ENCODE measurements at places on chromosomes 4 and X.

DNA sequence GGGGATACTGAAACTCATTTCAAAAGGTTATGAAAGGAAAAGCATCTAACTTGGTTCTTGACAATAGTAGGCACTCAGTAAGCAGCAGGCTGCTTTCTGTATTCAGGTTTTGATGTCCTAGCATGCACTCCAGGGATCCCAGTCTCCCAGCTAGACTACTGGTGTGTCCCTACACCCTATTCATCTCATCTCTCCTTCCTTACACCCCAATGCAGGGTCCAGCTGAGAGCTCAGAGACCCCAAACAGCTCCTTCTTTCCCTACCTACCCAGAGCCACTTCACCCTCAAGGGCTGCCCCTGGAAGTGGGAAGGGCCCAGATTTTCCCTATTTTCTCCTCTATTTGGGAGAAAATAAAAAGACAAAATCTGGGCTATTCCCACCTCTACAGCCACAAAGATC is 1.6 kb upstream of the EFNB1 start:
- no peak for DNase-seq

GRCh38 chrX:55715847-55716246 is 1.7 kb upstream of the RRAGB start:
- no peak for DNase-seq

- no peak for DNase-seq
Measured at GRCh38 chr4:17008834-17009345, 110.4 kb upstream of the LDB2 start.

DNA sequence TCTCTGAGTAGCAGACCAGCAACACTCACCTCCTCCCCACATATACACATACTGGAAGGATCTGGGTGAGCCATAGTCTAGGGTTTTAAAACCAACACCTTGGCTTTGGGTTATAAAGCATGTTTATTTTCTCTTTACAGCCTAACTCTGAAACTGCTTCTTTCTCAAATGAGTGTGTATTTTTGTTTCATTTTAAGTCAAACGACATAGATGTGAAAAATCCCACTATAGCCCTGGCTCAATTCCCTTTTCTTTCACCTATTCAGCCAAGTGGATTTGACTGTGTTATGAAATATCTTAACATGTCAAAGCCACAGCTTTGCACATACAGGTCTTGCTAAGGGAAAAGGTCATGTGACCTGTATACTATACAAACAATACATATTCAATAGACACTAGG is 13.8 kb downstream of the NEXMIF start:
- DNase-seq, result no peak

DNA sequence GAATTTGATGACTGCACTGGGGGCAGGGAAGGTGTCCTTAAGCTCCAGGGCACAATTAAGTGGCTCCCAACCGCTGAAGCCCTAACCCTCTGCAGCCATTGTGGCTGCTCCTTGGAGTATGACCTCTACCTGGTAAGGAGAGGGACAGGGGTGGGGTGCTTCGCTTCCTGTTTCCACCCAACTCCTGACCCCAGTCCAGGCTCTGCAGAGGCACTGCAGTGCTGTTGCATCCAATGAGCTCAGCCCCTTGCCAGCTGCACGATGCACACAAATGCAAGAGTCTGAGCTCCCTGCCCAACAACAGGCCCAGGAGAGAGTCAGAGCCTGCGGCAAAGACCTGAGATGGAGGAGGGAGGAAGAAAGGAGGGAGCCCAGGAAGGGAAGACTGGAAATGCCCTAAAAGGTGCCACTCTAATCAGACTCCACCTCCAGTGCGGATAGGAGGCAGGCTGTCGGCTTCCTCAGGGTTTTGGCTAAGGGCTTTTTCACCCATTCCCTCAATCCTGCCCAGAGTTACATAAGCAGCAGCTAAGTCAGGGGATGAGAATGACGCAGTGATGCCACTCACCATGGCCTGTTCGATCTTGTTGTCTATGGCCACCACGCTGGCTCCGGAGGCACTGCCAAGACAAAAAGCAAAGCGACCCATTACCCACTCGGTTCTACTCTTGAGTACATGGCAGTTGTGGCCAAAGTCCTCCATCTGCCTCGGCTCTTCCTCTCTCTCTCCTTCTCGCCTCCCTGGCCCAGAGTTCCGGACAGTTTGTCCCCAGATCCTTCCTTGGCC is 60.1 kb downstream of the TSC22D3 start:
- no peak for DNase-seq

DNA sequence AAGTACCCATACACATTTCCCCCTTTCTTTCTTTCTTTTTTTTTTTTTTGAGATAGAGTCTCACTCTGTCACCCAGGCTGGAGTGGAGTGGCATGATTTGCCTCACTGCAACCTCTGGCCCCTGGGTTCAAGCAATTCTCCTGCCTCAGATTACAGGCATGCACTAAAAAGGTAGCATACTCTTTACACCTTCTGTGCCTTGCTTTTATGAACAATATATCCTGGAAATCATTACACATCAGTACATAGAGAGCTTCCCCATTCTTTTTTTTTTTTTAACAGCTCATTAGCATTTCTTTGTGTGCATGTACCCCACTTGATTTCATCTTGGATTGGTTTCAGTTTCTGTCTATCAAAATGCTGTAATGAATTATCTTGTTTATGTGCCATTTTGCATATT is 18.6 kb upstream of the HSD17B10 start:
- no peak for DNase-seq
